ENCODE measurements at places on chromosomes 16 and 17.

- no peak for DNase-seq
Observed at GRCh38 chr17:2935632-2936031, 127.8 kb downstream of the OR1D5 start.

GRCh38 chr17:65677932-65678331 is 116.5 kb upstream of the AXIN2 start:
- peak; percentile 47 for DNase-seq

DNA sequence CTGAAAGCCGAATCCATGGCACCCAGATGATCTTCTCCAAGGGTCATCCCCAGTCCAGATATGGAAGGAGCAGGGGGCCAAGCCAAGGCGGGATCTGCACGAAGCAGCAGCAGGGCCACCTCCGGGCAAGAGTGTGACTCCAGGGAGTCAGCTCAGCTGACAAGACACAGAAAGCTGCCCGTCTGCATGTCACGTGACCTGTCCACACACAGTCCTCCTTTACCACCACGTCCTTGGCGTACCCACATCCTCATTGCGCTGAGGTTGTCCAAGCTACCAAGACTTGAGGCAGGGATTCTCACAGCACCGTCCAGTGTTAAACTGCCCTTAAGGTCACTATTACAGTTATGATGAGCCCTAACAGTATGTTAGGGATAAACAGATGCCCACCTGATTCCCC is 11.3 kb upstream of the CYTH1 start:
- no peak for DNase-seq

DNA sequence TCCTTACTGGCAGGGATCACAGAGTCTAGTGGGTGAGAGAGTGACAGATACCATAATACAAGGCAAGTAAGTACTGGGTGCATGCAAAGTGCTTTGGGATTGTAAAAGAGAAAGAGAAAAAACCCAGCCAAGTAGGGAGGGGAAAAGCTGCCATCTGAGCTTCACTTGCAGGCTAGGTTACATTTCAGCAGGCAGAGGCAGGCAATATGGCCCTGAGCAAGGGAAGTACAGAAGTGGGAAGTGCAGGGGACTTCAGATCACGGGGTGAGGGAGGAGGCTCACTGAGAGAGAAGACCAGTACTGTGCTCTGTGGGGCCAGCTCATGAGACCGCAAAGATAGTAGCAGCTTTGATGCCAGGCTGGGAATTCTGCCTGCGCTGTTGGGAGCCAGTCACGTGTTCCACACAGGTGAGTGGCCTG is 230.6 kb downstream of the MSI2 start:
- no peak for DNase-seq

DNA sequence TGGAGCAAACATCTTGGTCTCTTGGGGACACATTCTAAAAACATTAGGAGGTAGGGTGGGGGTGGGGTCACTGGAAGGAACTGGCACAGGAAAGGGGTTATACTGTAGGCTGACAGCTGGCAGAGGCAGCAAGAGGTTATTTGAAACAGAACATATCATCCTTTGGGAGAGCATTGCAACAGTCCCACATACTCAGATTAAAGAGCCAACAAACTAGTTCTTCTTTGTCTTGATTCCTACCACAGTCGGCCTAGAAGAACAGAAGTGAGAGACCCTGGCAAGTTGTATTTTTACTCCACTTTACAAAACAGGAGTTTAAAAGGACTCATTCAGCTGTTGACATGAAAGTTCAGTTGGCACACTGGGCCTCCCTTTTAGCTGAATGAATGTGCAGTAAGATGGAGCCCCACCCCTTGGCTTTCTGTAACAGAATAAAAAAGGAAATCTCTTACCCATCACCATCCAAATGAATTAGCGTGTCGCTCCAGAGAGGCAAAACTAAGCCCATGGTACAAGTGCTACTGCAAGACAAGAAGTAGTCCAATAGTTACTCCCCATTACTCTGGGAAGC is 54.6 kb upstream of the CORO6 start:
- peak; percentile 6 for DNase-seq

DNA sequence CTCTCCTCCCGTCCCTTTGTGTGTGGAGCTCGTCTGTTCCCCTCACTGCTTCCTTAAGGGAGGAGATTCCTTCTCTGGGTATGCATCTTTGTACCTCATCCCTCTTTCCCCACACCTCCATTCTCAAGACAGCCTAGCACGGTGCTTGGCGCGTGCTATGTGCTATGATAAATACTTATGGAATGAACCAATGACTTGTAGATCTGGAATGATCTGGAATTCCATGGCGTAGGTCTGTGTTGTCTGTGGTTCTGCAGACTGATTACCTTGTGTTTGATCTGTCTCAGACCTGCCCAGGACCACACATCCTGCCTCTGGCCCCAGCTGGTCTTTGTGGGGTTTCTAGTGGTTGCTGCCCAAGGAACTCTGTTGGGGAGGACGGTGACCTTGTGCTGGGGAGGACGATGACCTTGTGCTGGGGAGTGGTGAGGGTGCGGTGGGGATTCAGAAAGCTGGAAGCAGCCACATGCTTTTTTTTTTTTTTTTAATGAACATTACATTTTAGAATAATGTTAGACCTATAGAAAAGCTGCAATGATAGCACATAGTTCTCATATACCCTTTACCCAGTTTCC is 33.5 kb upstream of the ETV4 start:
- DNase-seq, result peak; percentile 78

GRCh38 chr16:53666786-53667415 is 36.8 kb downstream of the RPGRIP1L start:
- peak; percentile 81 for DNase-seq

DNA sequence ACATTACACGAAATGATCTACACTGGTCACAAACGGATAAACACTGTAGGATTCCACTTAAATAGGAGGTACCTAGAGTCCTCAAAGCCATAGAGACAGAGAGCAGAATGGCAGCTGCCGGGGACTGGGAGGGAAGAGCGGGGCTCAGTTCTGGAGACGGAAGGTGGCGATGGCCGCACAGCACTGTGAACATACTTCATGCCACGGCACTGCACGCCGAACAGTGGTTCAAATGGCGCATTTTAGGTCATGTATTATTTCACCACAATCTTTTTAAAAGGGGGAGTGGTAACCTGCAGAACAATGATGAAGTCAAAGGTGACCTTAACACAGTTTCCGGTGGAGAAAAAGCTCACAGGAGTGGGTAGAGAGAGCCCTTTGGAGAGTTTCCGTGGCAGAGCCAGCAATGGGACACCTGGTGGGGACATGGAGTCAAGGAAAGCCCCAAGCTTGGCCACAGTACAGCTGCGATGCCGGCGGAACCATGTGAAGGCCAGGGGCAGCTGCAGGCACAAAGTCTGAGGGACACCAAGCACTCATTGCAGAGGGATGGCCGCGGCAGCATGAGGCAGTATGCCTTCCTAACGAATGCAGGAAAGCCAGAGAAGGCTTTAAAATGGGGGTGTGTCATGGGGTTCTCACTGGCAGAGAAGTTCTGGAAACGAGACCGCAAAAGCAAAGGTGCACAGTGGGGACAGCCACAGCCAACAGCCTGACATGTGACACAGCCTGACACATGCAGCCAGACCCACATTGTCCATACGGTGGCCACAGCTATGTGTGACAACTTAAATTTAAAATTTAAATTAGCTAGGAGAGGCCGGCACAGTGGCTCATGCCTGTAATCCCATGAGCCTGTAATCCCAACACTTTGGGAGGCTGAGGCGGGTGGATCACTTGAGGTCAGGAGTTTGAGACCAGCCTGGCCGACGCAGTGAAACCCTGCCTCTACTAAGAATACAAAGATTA is 7.3 kb downstream of the FLCN start:
- DNase-seq, result no peak

DNA sequence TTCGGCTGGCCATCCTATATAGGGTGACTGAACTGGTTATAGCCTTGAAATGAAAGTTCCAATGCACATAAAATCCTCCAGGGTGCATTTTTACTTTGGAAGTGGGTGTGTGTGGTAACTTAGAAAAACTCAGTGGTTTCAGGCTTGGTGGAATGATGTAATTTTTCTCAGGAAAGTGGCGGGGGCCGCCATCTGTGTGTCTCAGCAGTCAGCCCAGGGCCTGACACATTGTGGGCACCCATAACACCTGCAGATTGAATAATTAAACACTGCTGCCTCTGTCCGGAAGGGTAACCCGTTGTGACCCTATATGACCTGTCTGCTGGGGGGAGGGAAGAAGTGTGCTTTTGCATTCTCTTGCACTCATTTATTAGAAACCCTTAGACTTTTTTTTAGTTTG is 2.2 kb upstream of the PDP2 start:
- peak; percentile 32 for DNase-seq

GRCh38 chr17:50280801-50281441 is 6.7 kb downstream of the TMEM92 start:
- DNase-seq, result no peak

DNA sequence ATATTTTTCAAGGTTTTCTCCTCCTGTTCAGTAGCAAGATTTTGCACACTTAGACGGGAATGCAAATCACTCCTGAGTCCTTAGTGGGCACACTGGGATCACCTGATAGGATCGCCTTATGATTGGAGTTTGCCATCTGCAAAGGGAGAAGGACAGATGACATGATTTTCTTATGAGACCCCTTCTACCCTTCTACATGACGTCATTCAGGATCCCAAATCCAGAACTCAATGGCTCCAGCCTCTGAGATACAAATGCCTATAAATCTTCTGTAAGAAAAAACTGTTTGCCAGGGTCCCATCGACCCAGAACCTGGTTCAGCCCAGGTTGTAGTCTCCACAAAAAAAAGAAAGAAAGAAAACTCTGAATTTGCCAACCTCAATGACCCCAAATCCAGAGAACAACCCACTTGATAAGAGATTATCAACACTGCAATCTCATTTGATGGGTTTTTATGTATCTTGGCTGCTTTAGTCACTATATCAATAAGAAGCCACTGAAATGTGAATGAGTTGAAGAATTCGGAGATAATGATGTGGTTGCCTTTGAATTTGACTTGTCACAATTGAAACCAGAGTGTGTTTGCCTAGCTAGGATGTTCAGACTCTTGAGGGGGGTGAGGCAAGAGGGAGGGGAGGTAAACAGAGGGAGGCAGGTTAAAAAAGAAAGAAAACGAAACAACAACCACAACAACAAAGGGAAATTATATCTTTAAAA is 6.7 kb downstream of the ZNF423 start:
- no peak for DNase-seq

- peak; percentile 96 for DNase-seq
Observed at GRCh38 chr16:70380248-70380918, 33.7 kb downstream of the DDX19A start.

- DNase-seq, result no peak
Observed at GRCh38 chr16:54677308-54677950, 253.2 kb upstream of the IRX5 start.

DNA sequence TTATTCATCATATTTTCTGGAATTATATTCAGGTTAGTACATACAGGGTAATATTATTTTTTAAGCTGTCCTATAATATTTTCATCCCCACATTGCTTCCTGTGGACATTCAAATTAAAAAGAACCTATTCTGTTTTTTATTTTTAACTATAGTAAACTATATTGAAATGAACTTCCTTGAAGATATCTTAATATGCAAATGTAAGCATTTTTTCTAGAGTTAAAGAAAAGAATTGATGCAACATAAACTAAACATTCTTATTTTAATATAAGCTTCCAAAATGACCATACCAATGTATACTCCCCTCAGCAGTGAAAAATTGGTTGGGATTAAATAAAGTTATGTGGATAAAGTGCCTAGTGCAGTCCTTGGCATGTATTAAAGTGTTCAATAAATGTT is 416.6 kb downstream of the KIF2B start:
- no peak for DNase-seq

GRCh38 chr17:1091900-1092299 is 87.9 kb downstream of the ABR start:
- DNase-seq, result no peak

- no peak for DNase-seq
Observed at GRCh38 chr16:58883131-58883530, 149.0 kb upstream of the GOT2 start.

DNA sequence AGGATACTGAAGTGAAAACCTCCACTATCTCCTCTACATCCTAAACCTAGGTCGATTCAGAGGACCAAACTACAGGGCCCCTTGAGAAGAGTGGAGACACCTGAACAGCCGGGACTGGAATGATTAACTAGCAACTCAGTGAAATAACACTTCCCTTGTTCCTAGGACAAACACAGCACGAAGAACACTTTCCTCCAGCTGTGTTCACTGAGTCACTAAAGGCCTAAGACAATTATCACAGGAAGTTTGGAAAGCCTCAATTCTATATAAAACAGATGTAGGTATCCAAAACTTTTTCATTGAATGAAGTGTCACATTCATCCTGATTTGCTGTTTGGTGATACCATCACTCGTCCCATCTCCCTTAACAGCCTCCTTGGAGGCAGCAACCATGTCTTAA is 15.5 kb upstream of the CUEDC1 start:
- DNase-seq, result peak; percentile 75

DNA sequence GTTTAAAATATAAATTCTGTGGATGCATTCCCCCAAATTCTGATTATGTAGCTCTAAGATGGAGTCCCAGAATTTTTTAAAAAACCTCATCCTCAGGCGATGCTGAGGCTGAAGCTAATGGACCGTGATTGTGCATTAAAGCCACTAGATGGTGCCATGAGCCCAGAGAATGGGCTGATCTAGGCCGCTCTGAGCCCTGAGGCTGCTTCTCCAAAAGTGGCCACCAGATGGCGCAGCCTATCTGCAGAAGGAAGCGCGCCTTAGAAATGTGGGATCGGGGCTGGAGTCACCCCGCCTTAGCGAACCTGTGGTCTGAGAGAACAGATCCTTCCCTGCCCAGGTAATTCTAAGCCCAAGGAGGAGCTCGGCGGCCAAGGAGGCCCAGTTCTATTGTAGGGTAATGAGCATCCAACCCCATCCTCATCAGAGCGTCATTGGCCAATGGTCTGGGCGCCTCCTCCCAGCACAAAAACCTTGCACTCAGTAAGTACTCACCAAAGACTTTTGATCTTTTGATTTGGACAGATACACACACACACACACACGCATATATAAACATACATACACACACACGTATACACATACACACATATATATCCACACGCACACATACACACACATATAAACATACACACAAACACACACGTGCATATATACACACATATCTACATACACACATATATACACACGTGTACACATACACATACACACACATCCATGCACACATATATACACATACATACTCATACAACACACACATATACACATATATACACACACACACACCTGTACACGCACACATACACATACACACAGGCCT is 13.7 kb upstream of the MMP2 start:
- DNase-seq, result peak; percentile 80

DNA sequence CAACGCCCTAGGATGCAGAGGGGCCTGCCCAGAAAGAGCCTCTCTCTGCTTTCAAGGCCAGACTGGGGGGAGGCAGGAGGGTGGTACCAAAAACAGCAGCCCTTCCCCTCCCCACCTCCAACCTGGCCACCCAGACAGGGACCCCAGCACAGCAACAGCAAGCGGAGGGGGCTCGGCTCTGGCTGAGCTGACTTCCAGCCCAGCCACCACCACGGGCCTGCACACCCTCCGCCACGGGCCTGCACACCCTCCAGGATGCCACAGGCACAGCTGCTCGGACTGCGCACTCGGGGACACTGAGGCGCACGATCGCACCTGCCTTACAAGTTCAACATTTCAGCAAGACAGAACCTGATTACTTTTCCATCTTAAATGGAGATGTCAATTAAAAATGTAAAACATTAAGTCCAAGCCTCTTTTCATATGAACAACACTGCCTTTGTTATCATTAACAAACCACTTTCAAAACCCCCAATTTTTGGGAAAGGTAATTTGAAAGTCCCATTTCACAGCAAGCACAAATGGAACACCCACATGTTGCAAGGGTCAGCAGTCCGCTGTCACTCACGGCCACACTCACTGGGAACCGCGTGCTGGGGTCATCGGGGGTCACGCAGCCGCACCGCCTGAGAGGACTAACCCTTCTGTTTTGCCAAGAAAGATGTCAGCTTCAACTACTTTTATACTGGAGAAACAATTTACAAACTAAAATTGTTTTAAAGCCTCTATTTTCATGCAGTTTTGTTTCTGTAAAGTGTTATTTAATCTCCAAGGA is 76.4 kb downstream of the ANKRD11 start:
- DNase-seq, result no peak

Measured in fibroblast of skin of scalp (primary cell).